HFFc6 (cell line): ENCODE measurements at places on chromosomes 12 and 14.

GRCh38 chr14:22486675-22487074 is 102.3 kb downstream of the DAD1 start:
- H3K27me3 ChIP-seq = peaks cover 56% of the 10 kb centered on the region
- H3K36me3 ChIP-seq = no peaks in the 10 kb centered on the region
- H3K4me1 ChIP-seq = no peaks in the 10 kb centered on the region
- no peak overlapping the region for H3K4me3 ChIP-seq
- H3K27ac ChIP-seq = no peak overlapping the region

- H3K27me3 ChIP-seq = peaks cover 2% of the 10 kb centered on the region
- H3K4me1 ChIP-seq = peaks cover 13% of the 10 kb centered on the region
- peak overlapping the region; percentile 37; the same call in 1 of the 2 replicates for H3K27ac ChIP-seq
- no peak for DNase-seq
- no peaks in the 10 kb centered on the region for H3K36me3 ChIP-seq
These were observed 53.0 kb downstream of the IFNG-AS1 start for GRCh38 chr12:68042212-68042699.

- peak overlapping the region; percentile 17 for H3K4me3 ChIP-seq
- H3K4me1 ChIP-seq = peaks cover 73% of the 10 kb centered on the region
- peak overlapping the region; percentile 7; the same call in 1 of the 2 replicates for H3K27ac ChIP-seq
- H3K27me3 ChIP-seq = peaks cover 17% of the 10 kb centered on the region
- no peaks in the 10 kb centered on the region for H3K36me3 ChIP-seq
These were observed 69.6 kb downstream of the ITPK1 start for GRCh38 chr14:93045965-93046704.

- peaks cover 14% of the 10 kb centered on the region for H3K36me3 ChIP-seq
- peak overlapping the region; percentile 100 for H3K27ac ChIP-seq
- peak overlapping the region; percentile 87 for H3K4me3 ChIP-seq
- peaks cover 64% of the 10 kb centered on the region for H3K4me1 ChIP-seq
- H3K27me3 ChIP-seq = peaks cover 4% of the 10 kb centered on the region
These were observed 27.1 kb upstream of the CDK17 start for GRCh38 chr12:96427269-96427729.

DNA sequence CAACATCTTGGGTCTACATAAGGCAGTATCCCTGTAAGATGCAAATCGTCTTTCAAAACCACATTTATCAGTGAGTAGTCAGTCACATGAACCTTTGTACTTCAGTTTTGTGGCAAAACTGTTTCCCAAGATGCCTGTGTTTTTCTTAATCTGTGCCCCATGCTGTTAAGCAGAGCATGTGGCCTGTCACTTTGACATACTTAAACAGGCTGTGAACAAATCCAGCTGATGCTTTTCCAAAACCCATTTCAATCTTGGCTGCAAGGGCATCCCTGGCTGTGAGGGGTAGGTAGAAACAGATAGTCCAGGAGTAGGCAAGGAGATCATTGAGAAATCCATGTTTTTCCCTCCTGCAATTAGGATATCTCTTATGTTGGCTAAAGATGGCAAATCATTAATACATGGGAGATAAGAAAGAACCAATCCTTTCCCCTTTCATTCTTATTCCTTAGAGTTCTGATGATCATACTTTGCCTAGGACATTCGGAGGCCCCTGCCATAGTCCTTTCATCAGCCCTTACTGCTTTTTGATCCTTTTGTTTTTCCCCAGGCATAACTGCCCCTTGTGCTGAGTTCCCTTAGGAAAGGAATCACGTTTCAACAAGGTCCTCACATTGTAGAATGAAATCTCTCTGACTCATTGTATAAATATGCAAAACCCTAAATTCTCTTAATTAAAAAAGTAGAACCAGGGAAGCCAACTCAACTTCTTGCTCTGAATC is 121.1 kb upstream of the EEA1 start:
- no peaks in the 10 kb centered on the region; the same call in 1 of the 2 replicates for H3K27me3 ChIP-seq
- DNase-seq = peak; percentile 16
- H3K4me3 ChIP-seq = no peak overlapping the region
- H3K4me1 ChIP-seq = peaks cover 8% of the 10 kb centered on the region
- H3K27ac ChIP-seq = no peak overlapping the region
- H3K36me3 ChIP-seq = no peaks in the 10 kb centered on the region

DNA sequence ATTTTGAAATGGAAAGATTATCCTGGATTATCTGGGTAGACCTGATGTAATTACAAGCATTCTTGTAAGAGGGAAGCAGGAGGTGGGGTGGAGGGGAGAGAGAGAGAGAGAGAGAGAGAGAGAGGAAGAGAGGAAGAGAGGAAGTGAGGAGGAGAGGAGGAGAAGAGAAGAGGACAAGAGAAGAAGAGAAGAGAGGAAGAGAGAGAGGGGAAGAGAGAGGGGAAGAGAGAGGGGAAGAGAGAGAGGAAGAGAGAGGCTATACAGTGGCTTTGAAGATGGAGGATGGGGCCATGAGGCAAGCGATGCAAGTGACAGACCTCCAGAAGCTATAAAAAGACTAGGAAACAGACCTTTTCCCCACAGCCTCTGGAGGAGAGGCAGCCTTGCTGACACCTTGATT is 13.7 kb upstream of the CHST11 start:
- H3K27ac ChIP-seq = no peak overlapping the region
- no peak for DNase-seq
- no peaks in the 10 kb centered on the region for H3K36me3 ChIP-seq
- H3K27me3 ChIP-seq = peaks cover 57% of the 10 kb centered on the region
- no peak overlapping the region for H3K4me3 ChIP-seq

GRCh38 chr12:92144631-92145480 is 790 bp downstream of the BTG1 start:
- H3K4me3 ChIP-seq = peak overlapping the region; percentile 99
- H3K4me1 ChIP-seq = peaks cover 47% of the 10 kb centered on the region
- peak; percentile 66 for DNase-seq
- peaks cover 45% of the 10 kb centered on the region for H3K36me3 ChIP-seq
- H3K27ac ChIP-seq = peak overlapping the region; percentile 97
- peaks cover 11% of the 10 kb centered on the region for H3K27me3 ChIP-seq

DNA sequence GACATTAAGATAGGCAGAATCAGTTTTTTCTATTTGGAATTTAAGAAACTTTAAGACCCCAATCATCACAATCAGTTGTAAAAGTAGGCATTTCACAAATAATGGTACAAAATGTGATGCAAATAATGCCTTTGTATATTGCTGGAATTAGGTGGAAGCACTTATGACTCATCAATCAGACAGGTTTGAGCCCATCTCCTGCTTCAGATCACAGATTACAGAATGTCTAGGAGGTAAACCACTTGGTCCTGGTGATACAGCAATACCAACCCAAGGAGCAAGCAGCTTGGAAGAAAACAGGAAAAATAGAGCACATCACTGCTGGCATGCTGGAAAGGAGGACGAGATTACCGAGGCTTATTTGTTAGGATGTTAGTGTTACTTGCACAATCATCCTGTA is 57.6 kb downstream of the C12orf56 start:
- no peak overlapping the region for H3K4me3 ChIP-seq
- no peak for DNase-seq
- H3K36me3 ChIP-seq = no peaks in the 10 kb centered on the region

DNA sequence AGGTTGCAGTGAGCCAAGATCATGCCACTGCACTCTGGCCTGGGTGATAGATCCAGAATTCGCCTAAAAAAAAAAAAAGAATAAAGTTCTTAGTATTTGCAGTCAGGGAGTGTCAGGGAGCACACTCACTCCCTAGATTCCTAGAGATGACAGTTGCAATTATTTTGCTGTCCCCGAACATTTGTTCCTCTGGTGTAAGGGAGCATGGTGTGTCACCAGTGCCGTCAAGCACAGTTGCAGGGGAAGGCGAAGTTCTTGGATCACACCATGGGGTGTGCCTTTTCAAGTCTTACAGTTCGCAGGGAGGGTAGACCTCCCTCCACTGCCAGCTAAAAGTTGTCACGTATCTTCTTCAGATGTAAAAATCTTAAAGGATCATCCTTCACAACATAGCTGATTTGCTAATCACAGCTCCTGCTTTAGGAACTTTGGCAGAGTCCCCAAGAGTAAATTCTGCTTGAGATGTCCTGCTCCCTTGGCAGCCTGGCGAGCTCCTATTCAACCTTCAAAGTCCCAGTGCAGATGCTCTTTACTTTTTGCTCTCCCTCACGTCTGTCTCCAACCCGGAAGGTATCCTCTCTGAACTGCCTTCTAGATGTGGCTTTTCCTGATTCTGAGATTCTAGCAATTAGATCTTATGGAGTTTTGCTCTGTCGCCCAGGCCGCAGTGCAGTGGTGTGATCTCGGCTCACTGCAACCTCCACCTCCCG is 11.3 kb downstream of the ACACB start:
- no peaks in the 10 kb centered on the region for H3K36me3 ChIP-seq
- no peak for DNase-seq
- H3K27ac ChIP-seq = no peak overlapping the region
- peaks cover 22% of the 10 kb centered on the region for H3K27me3 ChIP-seq
- H3K4me1 ChIP-seq = no peaks in the 10 kb centered on the region
- no peak overlapping the region for H3K4me3 ChIP-seq

DNA sequence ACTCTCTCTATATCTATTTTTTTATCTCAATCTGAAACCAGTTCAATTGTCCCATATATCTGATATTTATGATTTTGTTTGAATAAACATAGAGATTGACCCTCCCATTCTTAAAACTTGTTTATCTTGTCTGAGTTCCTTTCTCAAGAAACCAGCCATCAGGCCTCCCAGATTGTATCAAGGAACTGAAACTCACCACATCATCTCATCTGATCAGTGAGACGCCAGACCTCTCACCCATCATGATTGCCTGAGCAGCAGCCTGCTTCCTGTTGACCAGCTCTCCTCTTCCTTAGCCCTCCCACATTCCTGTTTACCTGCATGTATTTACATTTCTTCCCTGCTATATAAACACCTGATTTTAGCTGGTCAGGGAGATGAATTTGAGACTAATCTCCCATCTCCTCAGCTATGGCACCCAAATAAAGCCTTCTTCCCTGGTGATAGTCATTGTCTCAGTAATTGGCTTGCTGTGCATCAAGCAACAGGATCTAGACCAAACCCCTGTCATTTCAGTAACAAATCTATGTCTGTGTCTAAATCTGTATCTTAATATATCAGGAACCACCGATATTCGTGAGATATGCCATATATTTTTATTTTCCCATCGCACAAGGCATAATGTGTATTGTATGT is 323.6 kb downstream of the TMTC2 start:
- H3K36me3 ChIP-seq = peaks cover 5% of the 10 kb centered on the region; the same call in 1 of the 2 replicates
- no peaks in the 10 kb centered on the region; the same call in 1 of the 2 replicates for H3K27me3 ChIP-seq
- H3K27ac ChIP-seq = no peak overlapping the region
- no peak for DNase-seq
- peaks cover under 1% of the 10 kb centered on the region; the same call in 1 of the 2 replicates for H3K4me1 ChIP-seq
- H3K4me3 ChIP-seq = no peak overlapping the region
